ENCODE measurements at places on chromosomes 16 and 17.

GRCh38 chr16:72164691-72165090 lies 7.3 kb downstream of the PMFBP1 start:
- DNase-seq = no peak

- no peak for DNase-seq
These were observed 19.0 kb downstream of the KCNG4 start for GRCh38 chr16:84220851-84221250.

DNA sequence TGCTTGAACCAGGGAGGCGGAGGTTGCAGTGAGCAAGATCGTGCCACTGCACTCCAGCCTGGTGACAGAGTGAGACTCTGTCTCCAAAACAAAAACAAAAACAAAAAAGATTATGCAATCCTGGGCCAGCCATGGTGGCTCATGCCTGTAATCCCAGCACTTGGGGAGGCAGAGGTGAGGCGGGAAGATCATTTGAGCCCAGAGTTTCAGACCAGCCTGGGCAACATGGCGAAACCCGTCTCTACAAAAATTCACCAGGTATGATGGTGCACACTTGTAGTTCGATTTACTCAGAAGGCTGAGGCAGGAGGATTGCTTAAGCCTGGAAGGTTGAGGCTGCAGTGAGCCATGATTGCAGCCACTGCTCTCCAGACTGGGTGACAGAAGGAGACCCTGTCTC lies 109.6 kb downstream of the PPM1E start:
- no peak for DNase-seq

DNA sequence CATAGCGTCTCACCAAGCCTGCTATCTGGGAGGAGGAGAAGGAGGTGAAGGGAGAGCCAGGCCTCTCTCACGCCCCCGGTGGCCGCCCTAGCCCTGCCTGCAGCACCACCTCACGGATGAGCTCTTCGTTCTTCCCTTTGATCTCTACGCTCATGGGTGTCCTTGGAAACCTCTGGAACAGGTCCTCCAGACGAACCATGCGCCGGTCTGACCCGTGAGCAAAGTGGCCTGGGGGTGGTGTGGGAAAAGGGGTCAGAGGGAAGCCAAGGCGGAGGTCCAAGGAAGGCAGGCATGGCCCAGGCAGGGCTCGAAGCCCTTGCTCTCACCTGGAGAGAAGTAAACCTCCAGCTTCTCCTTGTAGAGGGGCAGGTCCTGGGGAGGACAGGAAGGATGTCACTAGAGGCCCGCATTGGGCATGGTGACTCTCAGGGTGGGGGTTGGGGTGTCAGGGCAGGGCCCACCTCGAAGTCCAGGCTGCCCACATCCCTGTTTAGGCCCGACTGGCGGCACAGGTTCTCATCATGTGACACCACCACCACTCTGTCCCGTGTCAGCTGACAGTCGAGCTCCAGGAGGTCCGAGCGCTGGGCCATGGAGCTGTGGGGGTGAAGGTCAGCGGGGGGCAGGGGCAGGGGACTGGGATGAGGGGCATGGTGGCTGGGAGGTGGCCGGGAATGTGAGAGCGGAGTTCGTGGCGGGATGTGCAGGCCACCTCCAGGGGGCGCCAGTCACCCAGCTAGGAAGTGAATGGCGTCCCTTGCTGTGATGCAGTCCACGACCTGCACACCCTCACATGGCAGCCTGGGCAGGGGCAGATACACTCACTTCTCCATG lies 923 bp downstream of the GDPD3 start:
- DNase-seq = peak; percentile 79

- peak; percentile 77 for DNase-seq
These were observed 46.4 kb downstream of the NXPH3 start for GRCh38 chr17:49621946-49622529.

GRCh38 chr16:56260378-56261160 lies 69.3 kb downstream of the GNAO1 start:
- no peak for DNase-seq

Measured in lung microvascular endothelial cell (primary cell).